ENCODE measurements at places on chromosomes 7 and 10.

- DNase-seq: no peak
Observed at GRCh38 chr7:11127114-11127785, 153.6 kb downstream of the PHF14 start.

- DNase-seq: no peak
Observed at GRCh38 chr10:100391163-100392002, 44.4 kb downstream of the SCD start.

GRCh38 chr10:71086439-71087080 lies 125.8 kb upstream of the UNC5B start:
- no peak for DNase-seq

GRCh38 chr10:1403508-1404322 lies 333.6 kb downstream of the ADARB2 start:
- no peak for DNase-seq

GRCh38 chr10:103816431-103816830 lies 38.9 kb downstream of the SH3PXD2A start:
- peak; percentile 75 for DNase-seq

DNA sequence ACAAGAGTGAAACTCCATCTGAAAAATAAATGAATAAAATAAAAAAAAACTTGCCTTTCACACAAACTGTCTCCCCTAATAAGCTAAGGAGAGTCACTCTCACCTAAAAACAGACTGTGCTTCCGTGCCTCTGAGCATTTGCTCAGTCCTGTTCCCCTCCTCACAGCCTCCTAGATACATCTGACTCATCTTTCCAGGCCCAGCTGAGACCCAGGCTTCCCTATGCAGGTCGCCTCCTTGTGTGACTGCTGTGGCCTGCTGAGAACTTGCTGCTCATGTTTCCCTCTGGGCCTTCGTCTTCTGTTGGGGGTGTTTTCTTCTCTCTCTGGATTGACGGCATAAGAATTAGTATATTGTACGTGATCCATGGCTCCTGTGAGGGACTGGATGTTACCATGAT lies 777.7 kb downstream of the LRMDA start:
- peak; percentile 42 for DNase-seq

- no peak for DNase-seq
Observed at GRCh38 chr10:132449811-132450181, 52.8 kb downstream of the PWWP2B start.

GRCh38 chr7:138907201-138907847 lies 73.9 kb downstream of the KIAA1549 start:
- no peak for DNase-seq

DNA sequence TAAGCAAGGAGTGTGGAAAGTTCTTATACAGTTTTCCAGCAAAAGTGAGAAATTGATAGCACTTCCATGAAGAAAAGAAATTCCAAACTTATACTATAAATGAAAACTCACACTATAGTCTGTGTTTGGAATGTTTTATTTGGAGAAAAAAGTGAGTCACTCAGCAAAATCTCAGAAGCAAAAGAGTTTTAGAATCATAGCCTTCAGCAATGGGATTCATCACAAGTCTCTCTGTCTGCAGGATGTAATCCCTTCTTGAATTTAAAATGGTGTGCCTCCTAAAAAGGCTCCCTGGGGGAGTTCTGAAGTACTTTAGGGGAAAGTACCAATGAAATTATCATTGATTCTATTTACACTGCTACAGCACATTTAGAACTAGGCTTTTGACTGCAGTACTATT lies 756.4 kb downstream of the XPNPEP1 start:
- DNase-seq: no peak

GRCh38 chr10:24357344-24358004 lies 148.5 kb downstream of the KIAA1217 start:
- peak; percentile 58 for DNase-seq

- DNase-seq: no peak
Observed at GRCh38 chr7:88267421-88267820, 39.3 kb downstream of the STEAP4 start.

DNA sequence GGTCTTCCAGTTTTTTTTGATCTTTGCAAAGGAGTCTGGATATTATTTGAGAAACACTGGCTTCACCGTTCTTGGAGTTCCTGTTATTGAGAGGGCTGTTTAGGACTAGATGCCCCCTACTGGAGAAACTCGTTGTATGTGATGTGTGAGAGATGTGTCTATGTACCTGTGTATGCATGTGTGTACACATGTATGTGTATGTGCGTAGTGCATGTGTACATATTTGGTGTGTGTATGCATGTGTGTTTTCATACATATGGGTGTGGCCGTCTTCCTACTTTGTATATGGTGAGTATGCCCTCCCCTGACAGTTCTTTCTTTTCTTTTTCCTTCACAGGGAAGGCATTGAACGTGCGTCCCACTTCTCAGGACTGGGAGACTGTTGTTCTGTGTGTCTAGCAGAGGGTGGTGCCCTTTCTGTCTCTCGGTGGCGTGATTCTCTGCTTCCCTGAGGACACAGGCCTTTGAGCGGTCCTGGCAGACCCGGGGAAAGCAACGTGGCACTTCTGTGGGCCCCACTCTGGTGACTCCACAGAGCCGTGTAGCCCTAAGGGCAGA lies 3.0 kb upstream of the CALHM3 start:
- peak; percentile 81 for DNase-seq

DNA sequence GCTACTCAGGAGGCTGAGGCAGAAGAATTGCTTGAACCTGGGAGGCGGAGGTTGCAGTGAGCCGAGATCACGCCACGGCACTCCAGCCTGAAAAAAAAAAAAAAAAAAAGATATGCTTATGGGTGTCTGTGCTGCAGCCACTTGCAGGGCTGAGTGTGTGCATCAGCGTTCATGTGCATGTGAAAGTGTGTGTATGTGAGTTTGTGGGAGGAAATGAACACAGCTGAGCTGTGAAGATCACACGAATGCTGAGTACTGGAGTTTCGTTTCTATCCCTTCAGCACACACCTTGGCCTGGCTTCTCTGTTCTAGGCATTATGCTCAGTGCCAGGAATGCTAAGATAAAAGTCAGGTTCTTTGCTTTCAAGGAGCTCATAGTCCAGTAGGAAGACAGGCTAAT lies 12.0 kb upstream of the SVOPL start:
- no peak for DNase-seq

- peak; percentile 35 for DNase-seq
Observed at GRCh38 chr7:149562602-149563001, 65.0 kb upstream of the ZNF746 start.

DNA sequence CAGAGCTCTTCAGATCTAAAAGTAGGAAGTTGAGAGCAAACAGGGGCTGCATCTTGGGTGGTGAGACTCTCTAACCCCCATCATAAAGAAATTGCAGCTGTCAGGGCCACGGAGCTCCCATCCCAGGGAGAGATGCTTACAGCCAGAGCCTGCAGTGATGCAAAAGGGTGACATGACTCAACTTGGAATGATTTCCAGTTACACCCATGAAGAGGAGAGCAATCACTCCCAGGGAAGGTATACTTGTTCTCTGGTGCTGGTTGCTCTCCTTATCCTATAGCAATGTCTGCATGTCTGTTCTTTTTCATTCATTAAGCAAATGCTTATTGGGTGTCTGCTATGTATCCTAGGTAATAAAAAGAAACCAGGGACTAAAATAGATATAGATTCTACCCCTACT lies 228.0 kb downstream of the RAB11FIP2 start:
- no peak for DNase-seq

GRCh38 chr7:45174966-45175765 lies 17.6 kb downstream of the RAMP3 start:
- no peak for DNase-seq

DNA sequence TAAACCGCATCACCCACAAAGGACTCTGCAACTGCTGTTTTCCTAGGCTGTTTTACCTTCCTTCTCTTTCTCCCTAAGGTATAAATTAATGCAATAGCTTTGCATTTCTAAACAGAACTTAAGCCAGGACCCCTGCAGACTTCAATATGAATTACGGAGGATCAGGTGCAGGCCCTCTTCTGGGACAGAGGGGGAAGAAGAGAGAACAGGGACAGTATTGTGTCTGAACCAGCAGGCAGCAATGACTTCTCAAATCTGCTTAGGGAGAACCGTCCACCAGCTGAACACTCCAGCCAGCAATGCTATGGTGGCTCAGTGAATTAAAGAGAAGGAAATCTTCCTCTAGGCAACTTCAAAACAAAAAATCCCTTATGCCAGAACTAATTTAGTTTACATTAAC lies 35.7 kb downstream of the POLR3A start:
- no peak for DNase-seq

GRCh38 chr10:110802090-110802489 lies 69.6 kb upstream of the PDCD4 start:
- DNase-seq: peak; percentile 82

GRCh38 chr7:120554960-120555571 lies 282.1 kb downstream of the KCND2 start:
- DNase-seq: peak; percentile 44

DNA sequence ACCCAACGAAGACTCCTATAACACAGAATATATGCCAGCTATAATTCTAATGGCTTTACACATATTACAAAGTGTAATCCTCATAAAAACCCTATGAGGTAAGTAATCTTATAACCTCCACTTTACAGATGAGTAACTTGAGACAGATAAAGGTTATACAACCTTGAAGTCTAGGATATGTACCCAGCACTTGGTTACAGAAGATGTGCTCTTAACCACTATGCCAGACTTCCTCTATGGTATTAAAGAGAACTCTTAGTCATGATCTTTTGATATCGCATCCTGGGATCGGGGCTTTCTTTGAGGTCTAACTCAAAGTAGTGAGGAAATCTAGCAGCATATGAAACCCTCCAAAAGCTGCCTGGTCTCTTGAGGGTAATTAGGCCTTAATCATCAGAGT lies 319.2 kb upstream of the LRRN3 start:
- DNase-seq: no peak

DNA sequence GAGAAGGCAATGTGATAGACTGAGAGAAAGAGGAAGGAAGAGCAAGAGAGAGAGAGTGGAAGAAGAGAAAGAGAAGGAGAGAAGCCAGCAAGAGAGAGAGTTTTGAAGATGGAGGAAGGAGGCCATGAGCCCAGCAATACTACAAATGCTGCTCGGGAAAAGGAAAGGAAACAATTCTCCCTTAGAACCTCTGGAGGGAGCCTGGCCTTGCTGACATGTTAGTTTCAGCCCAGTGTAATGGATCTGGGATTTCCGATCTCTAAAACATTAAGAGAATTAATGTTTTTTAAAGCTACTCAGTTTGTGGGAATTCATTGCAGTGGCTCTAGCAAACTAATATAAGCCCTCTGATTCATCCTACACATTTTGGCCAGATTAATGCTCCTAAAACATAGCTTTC lies 206.8 kb upstream of the MTPN start:
- peak; percentile 1 for DNase-seq

- peak; percentile 40 for DNase-seq
Observed at GRCh38 chr10:73653701-73654100, 2.1 kb downstream of the SYNPO2L start.

GRCh38 chr10:2900530-2900929 lies 166.8 kb upstream of the PFKP start:
- DNase-seq: no peak

DNA sequence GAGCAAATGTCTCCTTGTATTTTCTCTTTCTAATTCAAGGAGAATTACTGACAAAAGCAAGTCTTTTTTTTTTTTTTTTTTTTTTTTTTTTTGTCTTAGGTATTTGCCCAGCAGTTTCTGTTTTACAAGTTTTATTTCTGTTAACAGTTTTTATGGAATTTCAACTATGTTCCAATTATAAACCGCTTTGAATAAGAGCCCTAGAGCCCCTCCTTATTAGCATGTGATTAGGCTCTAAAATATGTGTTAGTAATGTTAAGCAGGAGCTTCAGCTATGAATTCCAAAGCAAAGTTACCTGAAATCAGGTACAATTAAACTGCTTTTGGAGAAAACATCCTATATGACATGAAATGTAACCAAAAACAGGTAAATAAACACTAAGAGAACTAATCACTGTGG lies 997.0 kb upstream of the POT1 start:
- DNase-seq: peak; percentile 20

- DNase-seq: no peak
Observed at GRCh38 chr7:23915236-23915635, 205.2 kb downstream of the STK31 start.

- DNase-seq: peak; percentile 95
Observed at GRCh38 chr10:60426425-60426824, 36.8 kb upstream of the ANK3 start.

- no peak for DNase-seq
Observed at GRCh38 chr10:114668375-114669080, 10.5 kb upstream of the ABLIM1 start.

- DNase-seq: peak; percentile 86
Observed at GRCh38 chr7:131861620-131862346, 305.4 kb upstream of the PODXL start.

- peak; percentile 56 for DNase-seq
Observed at GRCh38 chr7:29113384-29114102, 32.8 kb downstream of the CPVL start.

- no peak for DNase-seq
Observed at GRCh38 chr10:35834877-35835494, 192.9 kb upstream of the FZD8 start.

DNA sequence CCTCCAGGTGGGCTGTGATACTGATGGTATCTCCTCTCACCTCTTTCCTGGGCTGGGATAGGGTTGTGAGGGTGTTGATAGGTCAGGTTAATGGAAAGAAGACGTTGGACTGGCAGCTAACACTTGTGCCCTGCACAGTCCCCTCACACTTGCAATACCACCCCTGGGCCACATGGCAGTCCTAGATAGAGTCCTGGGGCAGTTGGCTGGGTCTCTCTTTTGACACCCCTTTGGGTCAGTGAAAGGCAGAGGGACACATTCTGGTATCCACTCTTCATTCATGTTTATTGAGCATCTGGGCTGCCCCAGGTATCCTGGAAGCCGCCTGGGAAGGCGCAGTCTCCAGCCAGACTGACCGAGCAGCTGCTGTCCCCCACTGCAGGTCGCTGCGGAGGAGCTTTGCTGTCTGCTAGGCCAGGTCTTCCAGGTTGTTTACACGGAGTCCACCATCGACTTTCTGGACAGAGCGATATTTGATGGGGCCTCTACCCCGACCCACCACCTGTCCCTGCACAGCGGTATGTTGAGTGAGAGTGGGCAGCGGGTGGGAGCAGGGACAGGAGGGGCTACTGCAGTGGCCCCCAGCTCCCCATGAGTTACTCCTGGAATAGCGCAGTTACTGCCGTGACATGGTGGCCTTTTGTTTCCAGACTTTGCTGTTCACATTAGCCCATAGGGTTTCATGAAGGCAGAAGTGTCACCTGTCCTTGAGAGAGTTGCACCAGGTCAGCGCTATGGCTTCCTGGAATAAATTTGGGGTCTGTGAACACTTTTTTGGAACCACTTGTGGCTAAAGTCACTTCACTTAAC lies 19.1 kb downstream of the NACAD start:
- DNase-seq: no peak

- DNase-seq: peak; percentile 56
Observed at GRCh38 chr10:110530131-110530831, 32.6 kb downstream of the DUSP5 start.

- DNase-seq: no peak
Observed at GRCh38 chr7:20409961-20410360, 79.3 kb downstream of the ITGB8 start.

- no peak for DNase-seq
Observed at GRCh38 chr10:70926226-70927000, 38.0 kb upstream of the PCBD1 start.

- no peak for DNase-seq
Observed at GRCh38 chr10:51377070-51377931, 303.0 kb downstream of the PRKG1 start.

GRCh38 chr10:18658271-18659124 lies 733 bp upstream of the ARL5B start:
- peak; percentile 62 for DNase-seq

Measured in fibroblast of lung (primary cell).